ENCODE measurements at places on chromosomes 1 and 21.

GRCh38 chr1:55448261-55448660 is 233.1 kb upstream of the USP24 start:
- no peak for DNase-seq

DNA sequence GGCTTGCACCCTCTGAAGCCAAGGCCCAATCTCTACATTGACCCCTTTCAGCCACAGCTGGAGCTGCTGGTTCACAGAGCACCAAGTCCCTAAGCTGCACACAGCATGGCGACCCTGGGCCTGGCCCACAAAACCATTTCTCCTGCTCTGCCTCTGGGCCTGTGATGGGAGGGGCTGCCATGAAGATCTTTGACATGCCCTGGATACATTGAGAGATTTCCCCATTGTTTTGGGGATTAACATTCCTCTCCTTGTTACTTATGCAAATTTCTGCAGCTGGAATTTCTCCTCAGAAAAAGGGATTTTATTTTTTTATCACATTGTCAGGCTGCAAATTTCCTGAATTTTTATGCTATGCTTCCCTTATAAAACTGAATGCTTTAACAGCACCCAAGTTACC is 235.8 kb downstream of the COL11A1 start:
- DNase-seq: no peak

DNA sequence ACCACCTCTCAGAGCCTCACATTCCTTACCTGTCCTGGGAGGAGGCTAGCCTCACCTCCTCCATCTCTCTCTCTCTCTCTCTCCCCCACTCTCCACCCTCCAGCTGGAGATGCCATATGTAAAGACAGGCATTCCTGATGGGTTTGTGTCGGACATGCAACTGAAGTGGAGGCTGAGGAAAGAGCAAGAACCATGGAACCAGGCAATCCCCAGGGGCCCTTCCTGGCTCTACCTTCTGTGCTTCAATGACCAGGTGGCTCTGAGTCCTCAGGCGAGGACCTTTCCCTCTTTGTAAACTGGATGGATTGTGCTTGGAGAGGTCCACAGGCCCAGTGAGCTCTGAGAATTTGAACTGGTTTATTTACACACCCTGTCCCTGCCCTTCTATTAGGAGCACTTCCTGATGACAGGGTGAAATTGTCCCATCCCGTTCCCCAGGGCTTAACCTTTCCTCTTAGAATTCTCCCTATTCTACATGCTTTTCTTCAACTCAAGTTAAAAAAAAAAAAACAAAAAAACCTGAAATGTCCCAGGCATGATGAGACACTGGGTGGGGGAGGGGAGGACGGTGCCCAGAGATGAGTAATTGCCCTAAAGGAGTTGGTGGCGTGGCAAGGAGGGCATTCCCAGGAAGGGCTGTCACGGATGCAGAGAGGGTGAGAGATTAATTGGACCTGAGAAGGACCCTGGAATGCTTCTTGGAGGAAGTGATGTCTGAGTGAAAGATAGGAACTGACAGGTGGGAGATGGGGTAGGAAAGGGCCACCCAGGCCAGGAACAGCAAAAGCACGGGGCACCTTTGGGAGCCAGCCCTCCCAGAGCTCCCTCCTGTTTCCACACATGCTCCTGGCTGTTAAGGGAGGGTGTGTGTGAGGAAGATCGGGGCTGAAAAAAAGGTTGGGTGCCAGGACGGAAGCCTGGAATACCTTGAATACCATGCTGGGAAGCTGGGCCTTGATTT is 50.2 kb upstream of the WASF2 start:
- no peak for DNase-seq

DNA sequence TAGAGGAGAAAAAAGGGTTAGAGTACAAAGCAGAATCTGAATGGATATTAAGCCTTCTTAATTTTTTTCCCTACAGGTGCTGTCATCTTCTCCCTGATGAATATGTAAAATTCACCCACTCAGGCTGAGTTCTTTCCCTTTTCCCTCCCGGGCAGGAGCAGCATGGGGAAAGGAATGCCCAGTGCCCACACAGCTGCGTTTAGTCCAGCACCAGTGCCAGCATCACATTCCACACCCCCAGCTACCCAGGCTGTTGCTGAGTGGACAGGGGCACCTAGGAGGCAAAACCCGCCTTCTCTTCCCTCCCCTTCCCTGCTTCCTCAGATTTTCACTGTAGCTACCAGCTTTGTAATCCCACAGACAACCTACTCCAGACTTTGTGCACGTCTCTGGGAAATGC is 3.4 kb upstream of the CADM3 start:
- DNase-seq: no peak

DNA sequence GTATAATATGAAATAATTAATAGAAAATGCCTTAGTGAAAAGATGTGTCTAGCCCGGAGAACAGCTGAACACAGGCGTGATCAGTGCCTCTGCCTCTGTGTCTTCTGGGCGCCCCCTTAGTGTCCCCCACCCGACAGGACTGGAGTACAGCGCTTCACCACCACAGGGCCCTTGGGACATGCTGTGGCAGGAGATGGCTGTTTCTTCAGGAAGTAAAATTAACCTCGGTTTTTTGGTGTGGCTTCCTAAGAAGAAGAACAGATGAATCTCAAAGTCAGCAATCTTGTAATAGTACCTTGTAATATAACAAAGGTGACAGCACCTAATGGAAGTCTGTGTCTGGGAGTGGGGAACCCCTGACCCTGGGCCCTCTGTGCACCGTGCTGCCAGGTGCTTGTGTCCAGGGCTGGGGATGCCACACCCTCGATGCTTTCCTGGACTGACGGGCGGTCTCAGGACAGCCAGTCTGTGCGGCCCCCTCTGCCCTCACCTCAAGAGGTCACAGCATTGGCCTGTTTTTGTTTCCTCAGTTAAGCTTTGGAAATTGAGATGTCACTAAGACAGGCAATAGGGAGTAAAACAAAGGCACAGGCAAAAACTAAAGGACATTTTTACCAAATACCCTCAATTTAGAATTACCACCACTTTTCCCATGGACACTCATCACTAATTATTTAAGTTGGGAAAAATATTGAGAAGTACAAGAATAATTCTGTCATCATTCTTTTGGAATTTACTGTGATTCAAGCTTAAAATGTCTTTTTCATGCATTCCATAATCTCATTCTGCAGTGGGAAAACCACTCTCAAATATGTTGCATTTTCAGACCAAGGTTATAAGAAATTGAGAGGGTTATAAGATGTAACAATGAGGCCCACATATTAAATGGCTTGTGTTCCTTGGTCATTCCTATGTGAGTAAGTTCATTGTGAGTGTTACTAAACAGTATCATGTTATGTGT is 79.3 kb downstream of the ADARB1 start:
- DNase-seq: no peak

DNA sequence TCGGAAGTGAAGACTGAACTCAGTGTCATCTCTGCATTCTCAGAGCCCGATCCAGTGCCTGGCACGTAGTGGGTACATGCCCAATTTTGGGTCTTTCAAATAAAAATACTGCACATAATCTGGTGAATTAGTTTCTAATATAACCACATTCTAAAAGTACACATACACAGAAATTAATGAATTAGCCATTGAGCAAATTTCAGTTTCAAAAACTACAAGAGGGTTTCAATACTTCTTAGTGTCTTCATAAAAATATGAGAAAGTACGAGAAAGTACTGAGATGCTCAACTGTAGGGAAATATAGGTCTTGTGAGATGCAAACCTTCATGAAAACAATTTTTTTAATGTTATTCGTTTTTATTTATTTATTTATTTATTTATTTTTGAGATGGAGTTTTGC is 86.9 kb downstream of the SMYD2 start:
- no peak for DNase-seq

GRCh38 chr1:89608319-89608983 is 24.5 kb upstream of the LRRC8C start:
- peak; percentile 74 for DNase-seq

- no peak for DNase-seq
These were observed 12.8 kb upstream of the RIPK4 start for GRCh38 chr21:41779659-41780058.

- peak; percentile 24 for DNase-seq
These were observed 146.0 kb upstream of the JUN start for GRCh38 chr1:58929671-58930325.

DNA sequence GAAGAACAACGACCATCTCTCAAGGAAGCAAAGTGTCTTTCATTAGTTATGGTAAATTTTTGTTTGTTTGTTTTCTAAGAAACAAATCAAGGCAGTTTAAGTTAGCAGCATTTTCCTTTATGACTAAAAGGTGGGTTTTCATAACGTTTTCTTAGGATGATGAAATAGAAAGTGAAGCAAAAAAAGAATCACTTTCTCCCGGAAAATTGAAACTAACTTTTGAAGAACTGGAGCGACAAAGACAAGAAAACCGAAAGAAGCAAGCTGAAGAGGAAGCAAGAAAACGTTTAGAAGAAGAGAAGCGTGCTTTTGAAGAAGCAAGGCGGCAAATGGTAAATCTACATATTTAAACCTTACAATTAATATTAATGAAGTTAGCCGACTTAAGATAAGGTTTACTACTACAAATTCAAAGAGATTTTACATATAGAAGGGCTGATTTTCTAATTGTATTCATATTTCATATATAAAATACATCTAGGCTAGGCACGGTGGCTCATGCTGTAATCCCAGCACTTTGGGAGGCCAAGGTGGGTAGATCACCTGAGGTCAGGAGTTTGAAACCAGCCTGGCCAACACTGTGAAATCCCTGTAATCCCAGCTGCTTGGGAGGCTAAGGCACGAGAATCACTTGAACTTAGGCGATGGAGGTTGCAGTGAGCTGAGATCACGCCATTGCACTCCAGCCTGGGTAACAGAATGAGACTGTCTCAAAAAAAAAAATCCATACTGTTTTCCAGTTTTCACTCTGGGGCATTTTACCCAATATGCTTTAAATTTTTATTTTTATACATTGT is 38.3 kb downstream of the NEXN start:
- DNase-seq: no peak

- DNase-seq: no peak
These were observed 2.3 kb upstream of the USP16 start for GRCh38 chr21:29022166-29022565.

- DNase-seq: no peak
These were observed 591.7 kb downstream of the PLPP3 start for GRCh38 chr1:55987491-55988249.

GRCh38 chr21:35026617-35027562 is 22.2 kb downstream of the RUNX1 start:
- peak; percentile 72 for DNase-seq

DNA sequence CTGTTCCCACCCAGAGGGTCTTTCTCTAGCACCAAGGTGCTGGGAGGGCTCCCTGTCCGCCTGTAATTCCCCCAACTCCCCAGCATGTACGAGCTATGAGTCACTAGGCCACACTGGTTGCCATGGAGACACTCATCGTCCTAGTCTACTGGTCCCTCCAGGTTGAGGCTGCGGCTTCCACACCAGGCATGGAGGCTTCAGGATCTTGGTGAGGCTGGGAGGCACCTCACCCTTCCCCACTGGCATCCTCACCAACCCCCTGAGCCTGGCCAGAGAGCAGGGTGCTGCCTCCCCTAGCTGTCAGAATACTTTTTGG is 75.6 kb upstream of the KAZN start:
- DNase-seq: no peak

DNA sequence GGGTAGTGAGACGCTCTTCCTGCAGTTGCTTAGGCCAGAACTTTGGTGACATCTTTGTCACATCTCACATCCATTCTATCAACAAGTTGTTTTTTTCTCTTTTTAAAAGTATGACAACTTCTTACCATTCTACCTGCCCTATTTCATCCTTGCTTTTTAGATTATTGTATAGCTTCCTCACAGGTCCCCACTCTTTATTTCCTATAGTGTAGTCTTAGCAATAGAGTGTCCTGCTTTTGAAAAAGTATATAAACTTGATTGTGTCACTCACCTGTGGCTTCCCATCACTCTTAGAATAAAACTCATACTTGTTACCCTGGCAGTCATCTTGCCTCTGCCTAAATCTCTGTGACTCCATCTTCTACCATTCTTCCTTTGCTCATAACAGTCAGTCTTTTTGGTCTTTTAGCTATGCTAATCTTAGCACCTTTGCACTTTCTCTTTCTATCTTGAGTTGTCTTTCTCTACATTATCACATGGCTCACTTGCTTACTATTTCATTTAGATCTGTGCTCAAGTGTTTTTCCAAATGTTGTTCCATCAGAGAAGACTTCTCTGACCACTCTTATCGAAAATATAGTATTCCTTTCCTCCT is 9.5 kb downstream of the CDC73 start:
- no peak for DNase-seq

DNA sequence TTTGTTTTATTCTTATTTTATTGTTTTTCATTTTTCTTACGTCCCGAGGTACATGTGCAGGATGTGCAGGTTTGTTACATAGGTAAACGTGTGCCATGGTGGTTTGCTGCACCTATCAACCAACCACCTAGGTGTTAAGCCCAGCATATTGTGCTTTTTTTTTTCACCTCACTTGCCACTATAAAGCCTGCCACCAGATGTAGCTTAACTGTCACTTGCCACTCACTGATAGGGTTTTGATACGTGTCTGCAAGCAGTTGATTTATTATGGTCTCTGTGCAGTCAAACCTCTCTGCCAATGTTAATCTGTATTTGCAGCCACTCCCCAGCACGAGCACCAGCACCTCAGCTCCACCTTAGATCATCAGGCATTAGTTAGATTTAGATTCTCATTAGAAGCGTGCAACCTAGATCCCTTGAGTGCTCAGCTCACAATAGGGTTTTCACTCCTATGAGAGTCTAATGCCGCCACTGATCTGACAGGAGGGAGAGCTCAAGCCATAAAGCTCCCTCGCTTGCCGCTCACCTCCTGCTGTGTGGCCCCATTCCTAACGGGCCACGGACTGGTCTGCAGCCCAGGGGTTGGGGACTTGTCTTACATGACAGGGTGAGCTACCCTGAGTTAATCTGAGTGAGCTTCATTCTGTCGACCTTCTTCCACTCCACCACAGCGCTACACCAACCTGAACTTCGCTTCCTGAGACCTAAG is 17.9 kb upstream of the ABCG1 start:
- no peak for DNase-seq

- no peak for DNase-seq
These were observed 115.9 kb upstream of the JUN start for GRCh38 chr1:58899587-58900271.

GRCh38 chr1:170558731-170559130 is 26.8 kb downstream of the GORAB start:
- no peak for DNase-seq

- DNase-seq: no peak
These were observed 23.7 kb downstream of the KIAA1614 start for GRCh38 chr1:180936110-180937011.

GRCh38 chr1:233189526-233189925 is 106.0 kb downstream of the PCNX2 start:
- no peak for DNase-seq

DNA sequence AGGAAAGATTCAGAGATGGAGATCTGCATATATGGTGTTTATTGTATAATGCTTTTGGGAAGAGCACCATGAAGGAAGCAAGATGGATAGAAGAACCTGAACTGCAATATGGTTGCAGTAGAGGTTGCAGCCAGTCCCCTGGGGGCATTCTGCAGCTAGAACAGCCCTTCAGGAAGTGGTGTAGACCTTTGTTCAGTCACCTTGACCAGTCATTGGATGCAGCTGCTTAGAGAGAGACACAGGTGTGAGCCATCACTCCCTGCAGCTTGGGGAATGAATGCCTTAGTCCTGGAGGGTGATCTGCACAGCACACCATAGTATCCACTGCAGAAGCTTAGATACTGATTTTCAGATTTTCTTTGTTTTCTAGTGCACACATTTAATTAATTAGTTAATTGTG is 42.3 kb downstream of the NEK7 start:
- DNase-seq: no peak
